ENCODE measurements at places on chromosomes 16 and 17. TPM values are rescaled to one million over a fixed set of nuclear protein-coding genes. Genes with fewer than 3 reads are reported as not detected.

The SLC4A1 gene
- total RNA-seq = 47.0 TPM

The RUNDC3A gene
- total RNA-seq = 6.8 TPM

The TPSD1 gene
- not detected for total RNA-seq

The WSCD1 gene
- 33.4 TPM for total RNA-seq

The PRSS22 gene
- not detected for total RNA-seq

The MT4 gene
- not detected for total RNA-seq

The BIRC5 gene
- 11.0 TPM for total RNA-seq

The TMEM235 gene
- total RNA-seq = not detected

The NLRC3 gene
- total RNA-seq = 0.52 TPM

The CDH3 gene
- not detected for total RNA-seq

The DNAAF8 gene
- 0.52 TPM for total RNA-seq

The CCL1 gene
- not detected for total RNA-seq

The MYH2 gene
- 43.8 TPM for total RNA-seq

The PGP gene
- total RNA-seq = 9.9 TPM

The METTL22 gene
- 12.0 TPM for total RNA-seq

The SAMD14 gene
- 1.0 TPM for total RNA-seq

The SCNN1B gene
- not detected for total RNA-seq

The SPATA22 gene
- total RNA-seq = 2.1 TPM

The SPDYE4 gene
- total RNA-seq = not detected

The DLX4 gene
- total RNA-seq = not detected

The XPO6 gene
- total RNA-seq = 33.9 TPM

The CLDN6 gene
- not detected for total RNA-seq

The SPNS2 gene
- total RNA-seq = 2.6 TPM

The LRRC75A gene
- total RNA-seq = 3.7 TPM

The SLC6A4 gene
- 1.6 TPM for total RNA-seq

The STRADA gene
- total RNA-seq = 13.6 TPM

The RGS11 gene
- 0.52 TPM for total RNA-seq

The ZFHX3 gene
- total RNA-seq = 8.9 TPM

The SYCE1L gene
- 0.52 TPM for total RNA-seq

The TMEM170A gene
- 21.9 TPM for total RNA-seq

The TLCD3A gene
- total RNA-seq = 14.6 TPM

The TEKT1 gene
- not detected for total RNA-seq

All from skeletal muscle tissue (tissue), 5 donors.